Activated T-cell treated with anti-CD3 and anti-CD28 coated beads, Interleukin-2, amount 50 U/mL, for 24 hours (primary cell): ENCODE measurements at places on chromosomes 11 and 22.

DNA sequence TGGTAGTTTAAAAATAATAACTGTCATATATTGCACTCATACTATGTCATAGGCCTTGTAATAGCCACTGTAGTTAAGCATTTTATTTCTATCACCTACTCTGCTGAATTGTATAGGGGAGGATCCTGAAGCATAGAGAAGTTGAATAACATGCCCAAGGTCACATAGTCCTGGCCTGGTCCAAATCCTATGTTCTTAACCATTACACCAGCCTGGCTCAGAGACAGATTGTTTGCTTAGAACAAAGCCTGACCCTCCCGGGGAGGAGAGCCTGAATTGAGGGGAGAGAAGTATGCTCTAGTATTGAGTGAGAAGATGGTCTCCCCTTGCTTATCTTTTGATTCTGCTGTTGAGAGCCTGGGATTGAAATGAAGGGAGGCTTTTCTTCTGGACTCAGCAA, 2.2 kb downstream of the NEU3 start:
- no peak for DNase-seq

GRCh38 chr11:35211952-35212351, 73.0 kb downstream of the CD44 start:
- DNase-seq: no peak

DNA sequence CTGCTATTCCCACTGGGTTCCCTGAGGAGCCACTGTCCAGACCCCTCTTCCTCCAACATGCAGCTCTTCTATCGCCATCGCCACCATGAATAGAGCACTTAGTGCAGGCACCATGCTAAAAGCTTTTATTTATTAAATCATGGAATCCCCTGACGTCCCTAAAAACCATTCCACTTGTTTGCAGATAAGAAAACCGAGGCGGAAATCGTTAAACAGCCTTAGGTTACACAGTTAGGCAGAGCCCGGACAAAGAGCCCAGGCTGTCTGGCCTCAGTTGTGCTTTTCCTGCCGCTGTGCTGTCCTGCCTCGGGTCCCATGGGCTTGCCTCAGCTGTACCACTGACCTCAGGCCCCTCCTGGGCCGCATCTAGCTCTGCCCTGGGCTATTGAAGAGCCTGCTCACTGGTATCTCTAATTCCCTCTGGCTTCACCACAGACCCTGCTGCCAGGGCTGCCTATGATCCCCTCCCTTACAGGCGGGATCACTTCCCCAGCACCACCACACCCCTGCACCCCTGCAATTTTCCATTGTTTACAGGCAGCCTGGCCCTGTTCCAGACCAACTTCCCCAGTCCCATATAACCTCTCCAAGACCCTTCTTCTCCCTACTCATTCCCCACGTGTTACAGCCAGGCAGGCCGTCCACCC, 13.0 kb upstream of the TUB start:
- DNase-seq: no peak

- DNase-seq: no peak
Observed at GRCh38 chr11:78237293-78238046, 48.8 kb downstream of the USP35 start.
